Activated gamma-delta T cell (primary cell): ENCODE measurements at places on chromosomes 2 and 18.

DNA sequence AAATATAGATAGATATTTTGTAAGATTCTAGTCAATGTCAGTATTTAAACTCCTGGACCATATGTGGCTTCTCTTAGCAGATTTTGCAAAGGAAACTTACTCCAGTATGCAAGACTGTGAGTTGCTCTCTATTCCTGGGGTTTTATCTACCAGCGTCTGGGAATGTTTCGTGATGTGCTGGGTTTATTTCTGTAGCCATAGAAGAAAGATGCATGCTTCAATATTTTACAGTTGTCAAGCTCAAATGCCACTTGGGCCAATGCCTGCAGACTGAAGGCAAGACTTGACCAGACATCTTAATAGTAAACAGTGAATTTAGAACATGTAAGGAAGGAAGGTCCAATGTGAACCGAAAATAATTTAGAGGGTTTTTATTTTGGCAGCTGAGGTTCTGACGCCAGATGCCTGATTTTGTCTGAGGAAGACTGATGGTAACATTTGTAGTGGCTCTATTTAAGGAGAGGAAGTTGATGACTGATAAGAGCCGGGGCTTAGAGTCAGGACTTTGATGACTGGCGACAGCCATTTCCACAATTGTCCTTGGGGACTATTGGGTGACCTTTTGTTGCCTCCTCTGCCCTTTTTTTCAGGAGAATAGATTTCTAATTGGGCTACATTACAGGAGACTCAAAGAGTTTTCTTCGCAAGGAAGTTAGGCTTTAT is 154.3 kb downstream of the RAPGEF4 start:
- no peak for DNase-seq

DNA sequence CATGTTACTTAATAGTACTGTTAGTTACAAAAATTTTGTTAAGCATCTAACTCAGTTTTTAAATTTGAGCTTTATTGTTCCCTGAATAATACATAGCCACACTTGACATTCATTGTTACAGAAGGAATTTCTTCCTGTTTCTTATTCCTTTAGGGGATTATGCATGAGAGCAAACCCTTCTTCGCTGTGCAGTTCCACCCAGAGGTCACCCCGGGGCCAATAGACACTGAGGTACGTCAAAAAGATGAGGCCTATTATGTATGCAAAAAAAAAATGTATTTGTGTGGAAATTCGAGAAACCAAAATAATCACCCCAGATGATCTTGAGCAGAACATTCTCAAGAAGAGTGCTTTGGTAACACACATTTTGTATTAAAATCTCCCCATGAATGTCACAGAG is 36.3 kb downstream of the CPS1 start:
- DNase-seq, result no peak

DNA sequence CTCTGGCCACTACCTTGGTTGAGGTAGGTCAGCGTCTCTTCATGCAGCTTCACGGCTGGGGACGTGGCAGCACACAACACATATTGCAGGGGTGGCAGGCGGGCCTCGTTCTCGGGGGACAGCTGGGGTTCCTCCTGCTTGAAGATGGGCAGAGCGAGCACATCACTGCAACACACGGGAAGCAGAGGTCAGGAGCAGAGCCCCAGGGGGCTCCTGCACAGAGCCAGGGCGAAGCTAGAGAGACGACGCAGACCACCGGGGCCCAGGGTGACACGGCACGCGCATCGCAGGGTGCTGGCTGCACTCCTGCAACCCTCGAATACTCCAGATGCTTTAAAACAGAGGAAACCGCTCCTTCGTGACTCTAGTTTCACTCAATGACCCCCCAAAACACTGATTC is 3.9 kb downstream of the TFCP2L1 start:
- DNase-seq, result no peak

DNA sequence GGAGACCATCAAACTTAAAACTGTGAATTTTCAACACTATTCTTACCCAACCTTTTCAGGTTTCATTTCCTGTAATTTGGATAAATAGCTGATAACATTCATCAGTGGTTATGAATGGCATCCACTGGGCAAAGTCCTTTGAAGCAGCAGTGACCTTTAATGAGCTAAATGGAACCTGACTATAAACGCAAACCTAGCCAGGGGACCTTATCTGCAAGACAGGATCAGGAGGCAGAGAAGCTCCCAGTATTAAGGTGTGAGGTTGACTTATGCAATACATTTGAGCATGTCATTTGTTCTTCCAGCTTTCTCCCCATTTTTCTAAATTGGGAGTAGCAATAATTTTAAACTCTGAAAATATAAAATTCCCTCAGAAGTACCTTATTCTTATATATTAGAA is 38.4 kb downstream of the CREG2 start:
- DNase-seq, result no peak

GRCh38 chr2:287471-287885 is 413 bp downstream of the ALKAL2 start:
- no peak for DNase-seq

DNA sequence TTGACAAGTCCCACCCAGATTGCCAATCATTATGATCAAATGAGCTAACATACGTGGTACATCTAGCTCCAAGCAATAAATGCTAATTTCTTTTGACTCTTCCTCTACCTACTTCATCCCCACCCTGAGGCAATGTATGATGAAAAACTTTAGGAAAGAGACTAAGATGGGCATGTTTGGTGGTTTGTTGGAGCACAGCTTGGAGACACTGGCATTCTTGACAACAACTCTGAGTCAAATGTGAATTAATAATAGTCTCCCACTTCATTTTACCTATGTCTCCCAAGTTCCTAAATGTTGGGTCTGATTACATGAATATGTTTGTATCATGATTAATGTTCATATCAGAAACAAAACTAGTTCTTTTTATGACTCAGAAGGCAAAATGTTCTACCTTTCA is 36.6 kb downstream of the EXOC6B start:
- no peak for DNase-seq

GRCh38 chr18:40926679-40927078 is 1028.4 kb upstream of the PIK3C3 start:
- DNase-seq, result no peak

GRCh38 chr2:72115110-72116080 is 32.3 kb downstream of the CYP26B1 start:
- DNase-seq, result no peak

DNA sequence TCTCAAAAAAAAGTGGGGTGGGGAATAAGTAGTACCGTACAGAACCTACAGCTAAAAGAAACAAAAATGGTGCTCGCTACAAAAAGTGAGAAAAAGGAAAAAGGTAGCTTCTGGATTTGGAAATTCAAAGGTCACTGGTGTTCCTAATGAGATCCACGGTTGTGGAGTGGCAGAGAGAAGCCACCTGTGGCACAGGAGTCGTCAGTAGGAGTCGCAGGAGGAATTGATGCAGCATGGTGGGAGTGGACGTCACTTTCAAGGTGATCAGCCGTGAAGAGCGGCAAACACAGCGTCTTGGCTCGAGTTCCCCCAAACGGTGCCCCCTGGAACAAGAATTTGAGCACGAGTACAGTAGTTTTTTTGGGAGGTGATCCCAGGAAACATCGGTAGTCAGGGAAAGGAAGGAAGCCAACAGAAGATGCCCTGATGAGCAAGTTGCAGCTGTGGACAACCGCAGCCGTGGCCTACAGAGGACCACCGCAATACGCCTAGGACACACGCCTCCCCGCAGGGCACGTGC is 1.4 kb upstream of the TTL start:
- DNase-seq, result no peak

GRCh38 chr2:239522740-239523119 is 121.9 kb upstream of the HDAC4 start:
- no peak for DNase-seq

DNA sequence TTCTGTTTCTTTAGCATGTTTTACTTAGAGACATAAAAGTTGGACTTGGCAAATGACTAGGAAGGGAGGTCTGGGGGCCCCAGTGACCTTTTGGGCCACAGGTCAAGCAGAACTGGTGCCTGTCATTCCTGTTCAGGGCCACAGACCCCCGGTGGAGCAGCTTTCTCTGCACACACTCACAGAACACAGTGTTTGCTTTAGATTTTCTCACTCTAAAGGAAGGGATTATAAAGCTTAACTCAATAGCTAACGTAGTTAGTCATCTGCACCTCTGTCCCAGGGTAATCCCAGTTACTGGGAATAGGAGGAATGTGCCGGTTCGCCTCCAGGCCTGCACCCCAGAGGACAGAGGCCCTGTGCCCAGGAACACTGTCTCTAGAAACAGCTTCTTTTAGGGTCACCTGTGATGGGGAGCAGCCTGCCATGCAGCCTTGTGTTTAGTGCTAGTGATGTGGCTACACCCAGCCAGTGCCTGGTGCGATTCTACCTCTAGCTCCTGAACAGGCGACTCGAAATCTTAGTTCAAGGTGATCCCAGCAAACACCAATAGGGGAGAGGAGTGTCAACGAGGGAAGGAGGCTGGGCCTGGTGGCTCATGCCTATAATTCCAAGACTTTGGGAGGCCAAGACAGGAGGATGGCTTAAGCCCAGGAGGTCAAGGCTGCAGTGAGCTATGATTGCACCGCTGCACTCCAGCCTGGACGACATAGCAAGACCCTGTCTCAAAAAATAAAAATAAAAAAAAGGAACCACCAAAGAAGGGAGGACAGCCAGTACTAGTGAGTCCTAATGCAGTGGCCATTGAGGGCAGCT is 11.6 kb downstream of the SPATA3 start:
- no peak for DNase-seq

DNA sequence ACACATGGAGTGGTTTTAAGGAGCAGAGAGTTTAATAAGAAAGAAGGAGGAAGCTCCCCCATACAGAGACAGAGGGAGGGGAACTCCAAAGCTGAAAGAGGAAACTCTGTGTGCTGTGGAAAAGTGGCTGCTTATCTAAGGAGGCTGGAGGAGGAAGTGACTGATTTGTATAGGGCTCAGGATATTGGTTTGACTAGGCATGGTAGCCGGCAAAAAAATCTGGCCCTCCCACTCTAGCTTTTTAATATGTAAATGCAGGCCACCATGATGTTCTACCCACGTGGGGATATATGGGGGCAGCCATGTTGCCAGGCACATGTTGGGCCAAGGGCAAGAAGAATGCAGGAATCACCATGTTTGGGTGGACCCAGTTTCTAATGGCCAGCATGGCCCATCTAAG is 64.3 kb downstream of the HNMT start:
- DNase-seq, result no peak

- DNase-seq, result no peak
These were observed 9.9 kb upstream of the CTLA4 start for GRCh38 chr2:203857656-203858055.

GRCh38 chr2:100196786-100197494 is 54.5 kb upstream of the AFF3 start:
- DNase-seq, result no peak

DNA sequence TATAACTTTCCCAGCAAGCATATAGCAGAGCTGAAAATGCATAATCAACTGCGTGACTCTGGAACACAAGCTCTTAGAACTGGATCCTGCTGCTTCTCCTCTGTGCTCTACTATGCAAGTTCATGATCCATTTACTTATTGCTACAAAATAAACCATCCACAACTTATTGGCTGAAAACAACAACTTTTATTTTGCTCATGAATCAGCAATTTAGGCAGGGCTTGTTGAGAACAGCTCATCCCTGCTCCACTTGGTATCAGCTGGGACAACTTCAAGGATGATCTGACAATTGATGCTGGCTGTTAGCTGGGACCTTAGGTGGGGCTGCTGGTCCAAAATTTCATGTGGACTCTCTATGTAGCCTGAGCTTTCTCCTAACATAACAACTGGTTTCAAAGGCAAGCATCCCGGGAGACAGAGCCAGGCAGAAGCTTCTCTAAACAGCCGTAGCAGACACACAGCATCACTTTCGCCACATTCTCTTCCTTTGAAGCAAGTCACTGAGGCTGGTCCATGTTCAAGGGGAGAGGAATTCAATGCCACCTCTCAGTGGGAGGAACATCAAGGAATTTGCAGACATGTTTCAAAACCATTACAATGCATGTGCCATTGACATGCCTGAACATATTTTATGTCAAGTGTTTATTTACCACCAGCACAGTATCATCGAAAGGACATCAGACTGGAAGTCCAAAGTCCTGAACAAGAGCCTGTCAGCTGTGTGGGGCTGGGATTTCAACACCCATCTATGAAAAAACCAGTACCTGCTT is 153.1 kb upstream of the PKDCC start:
- DNase-seq, result no peak

- no peak for DNase-seq
These were observed 365.2 kb downstream of the DSEL start for GRCh38 chr18:67151366-67151765.

DNA sequence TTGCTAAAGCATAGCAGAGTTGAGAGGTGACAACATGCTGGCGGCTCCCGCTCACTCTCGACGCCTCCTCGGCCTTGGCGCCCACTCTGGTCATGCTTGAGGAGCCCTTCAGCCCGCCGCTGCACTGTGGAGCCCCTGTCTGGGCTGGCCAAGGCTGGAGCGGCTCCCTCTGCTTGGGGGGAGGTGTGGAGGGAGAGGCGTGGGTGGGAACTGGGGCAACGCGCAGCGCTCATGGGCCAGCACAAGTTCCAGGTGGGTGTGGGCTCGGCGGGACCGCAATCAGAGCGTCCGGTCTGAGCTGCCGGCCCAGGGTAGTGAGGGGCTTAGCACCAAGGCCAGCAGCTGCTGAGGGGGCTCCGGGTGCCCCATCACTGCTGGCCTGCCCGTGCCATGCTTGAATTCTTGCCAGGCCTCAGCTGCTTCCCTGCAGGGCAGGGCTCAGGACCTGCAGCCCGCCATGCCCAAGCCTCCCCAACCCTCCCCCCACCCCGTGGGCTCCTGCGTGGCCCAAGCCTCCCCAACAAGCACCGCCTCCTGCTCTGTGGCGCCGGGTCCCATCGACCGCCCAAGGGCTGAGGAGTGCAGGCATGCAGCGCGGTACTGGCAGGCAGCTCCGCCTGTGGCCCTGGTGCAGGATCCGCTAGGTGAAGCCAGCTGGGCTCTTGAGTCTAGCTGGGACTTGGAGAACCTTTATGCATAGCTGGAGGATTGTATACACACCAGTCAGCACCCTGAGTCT is 2052.8 kb upstream of the CELF4 start:
- DNase-seq, result peak; percentile 4

DNA sequence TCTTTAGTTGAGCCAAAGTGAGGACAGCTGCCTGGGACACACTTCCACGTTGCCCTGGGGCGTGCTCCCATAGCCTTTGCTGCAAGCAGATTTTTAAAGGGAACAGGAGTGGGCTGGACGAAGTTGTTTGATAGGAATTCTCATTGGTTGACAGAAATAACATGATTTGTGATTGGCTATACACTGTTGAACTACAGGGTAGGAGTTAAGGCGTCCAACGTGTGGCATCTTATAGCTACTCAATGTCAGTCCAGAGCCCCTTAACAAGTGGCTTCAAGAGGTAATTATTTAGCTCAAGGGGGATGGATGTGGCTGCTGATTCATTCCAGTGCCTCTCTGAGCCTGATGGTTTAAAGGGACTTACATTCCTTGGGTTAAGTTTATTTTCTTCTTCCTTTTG is 65.5 kb downstream of the ACAA2 start:
- DNase-seq, result no peak

GRCh38 chr2:197356136-197356535 is 45.6 kb upstream of the ANKRD44 start:
- DNase-seq, result no peak

- DNase-seq, result no peak
These were observed 142.2 kb upstream of the DTNA start for GRCh38 chr18:34567857-34568256.
